ENCODE measurements at places on chromosomes 7 and 10.

- DNase-seq: no peak
These were observed 82.6 kb upstream of the PCGF5 start for GRCh38 chr10:91137822-91138221.

- no peak for DNase-seq
These were observed 11.2 kb upstream of the OR2A5 start for GRCh38 chr7:144037414-144038035.

GRCh38 chr10:86107131-86107530 lies 259.5 kb downstream of the GRID1 start:
- DNase-seq: no peak

GRCh38 chr10:11318826-11319598 lies 292.4 kb downstream of the USP6NL start:
- DNase-seq: no peak

DNA sequence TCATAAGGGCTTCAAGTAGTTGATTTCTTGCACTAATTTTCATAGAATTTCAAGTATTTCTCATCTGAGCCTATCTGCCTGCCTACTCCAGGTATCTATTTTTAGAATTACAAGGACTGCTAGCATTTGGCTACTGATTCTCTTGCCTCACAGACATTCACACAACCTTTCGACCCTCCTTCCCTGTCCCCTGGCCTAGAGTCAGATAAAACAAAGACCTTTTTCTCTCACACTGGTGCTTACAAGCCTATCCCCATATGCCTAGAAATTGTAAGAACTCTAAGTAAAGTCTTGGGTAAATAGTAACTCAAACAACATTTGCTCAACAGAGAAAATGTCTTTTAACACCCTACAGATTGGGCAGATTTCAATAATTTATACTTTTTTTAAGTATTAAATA lies 6.3 kb downstream of the GPAM start:
- no peak for DNase-seq

DNA sequence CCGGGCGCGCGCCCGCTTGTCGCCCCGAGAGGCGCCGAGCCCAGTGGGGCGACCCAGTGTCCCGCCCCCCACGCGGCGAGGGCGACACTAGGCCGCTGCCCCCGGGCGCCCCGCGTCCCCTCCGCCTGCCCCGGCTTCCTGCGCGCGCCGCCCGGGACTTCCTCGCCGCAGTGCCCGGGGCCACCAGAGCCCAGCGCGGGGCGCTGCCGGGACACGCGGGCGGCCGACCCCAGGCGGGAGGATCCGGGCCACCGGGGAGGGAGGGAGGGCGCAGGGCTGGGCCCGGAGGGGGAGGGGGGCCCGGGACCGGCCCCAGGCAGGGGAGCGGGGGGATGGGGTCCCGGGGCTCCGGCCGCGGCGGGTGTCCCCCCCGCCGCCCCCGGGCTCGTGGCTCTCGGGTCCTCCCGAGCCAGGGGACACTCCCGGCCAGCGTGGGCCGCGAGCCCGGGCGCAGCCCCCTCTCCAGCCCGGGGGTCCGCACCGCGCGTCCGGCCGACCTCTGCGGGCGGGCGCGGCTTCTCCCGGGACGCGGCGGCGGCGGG lies 435 bp upstream of the PWWP2B start:
- DNase-seq: peak; percentile 52

- no peak for DNase-seq
These were observed 168.2 kb downstream of the SND1 start for GRCh38 chr7:127819975-127820731.

DNA sequence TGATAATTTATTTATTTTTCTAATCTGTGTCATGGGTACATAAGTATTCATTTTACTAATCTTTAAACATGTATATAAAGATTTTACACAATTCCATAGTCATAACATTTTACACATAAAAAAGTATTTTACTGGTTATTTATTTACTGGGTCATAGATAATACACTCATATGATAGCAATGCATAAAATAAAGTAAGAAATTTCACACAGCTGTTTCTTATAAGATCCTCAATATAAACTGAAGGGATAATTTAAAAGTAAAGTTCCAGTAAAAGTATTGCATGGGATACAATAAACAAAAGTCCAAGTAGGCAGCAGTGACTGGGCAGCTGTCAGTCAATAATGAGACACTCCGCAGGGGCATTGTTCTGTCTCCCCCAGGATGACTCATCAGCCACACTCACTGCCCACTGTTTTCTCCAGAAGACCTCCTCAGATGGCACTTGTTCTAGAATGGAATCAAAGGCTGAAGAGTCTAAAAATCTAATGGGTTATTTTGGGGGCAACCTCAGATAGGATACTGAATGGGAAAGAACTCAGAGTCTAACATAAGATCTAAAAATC lies 32.7 kb downstream of the DPY19L1 start:
- DNase-seq: no peak
